Spinal cord (tissue), 10 donors: ENCODE measurements at places on chromosomes 16 and 17. TPM values are rescaled to one million over a fixed set of nuclear protein-coding genes. Genes with fewer than 3 reads are reported as not detected.

AANAT gene
- total RNA-seq, result 0.20 TPM

AIPL1 gene
- not detected for total RNA-seq

EIF3CL gene
- total RNA-seq, result 72.7 TPM

SLC4A1 gene
- total RNA-seq, result 34.6 TPM

ANKFN1 gene
- 9.6 TPM for total RNA-seq

SCARF1 gene
- total RNA-seq, result 4.2 TPM

SLC47A1 gene
- 47.3 TPM for total RNA-seq

FNDC8 gene
- not detected for total RNA-seq

GNAO1 gene
- total RNA-seq, result 34.4 TPM

TEX19 gene
- not detected for total RNA-seq

ABCC12 gene
- total RNA-seq, result 0.11 TPM

AHSP gene
- total RNA-seq, result 114 TPM

ALKBH5 gene
- 71.5 TPM for total RNA-seq

DNA sequence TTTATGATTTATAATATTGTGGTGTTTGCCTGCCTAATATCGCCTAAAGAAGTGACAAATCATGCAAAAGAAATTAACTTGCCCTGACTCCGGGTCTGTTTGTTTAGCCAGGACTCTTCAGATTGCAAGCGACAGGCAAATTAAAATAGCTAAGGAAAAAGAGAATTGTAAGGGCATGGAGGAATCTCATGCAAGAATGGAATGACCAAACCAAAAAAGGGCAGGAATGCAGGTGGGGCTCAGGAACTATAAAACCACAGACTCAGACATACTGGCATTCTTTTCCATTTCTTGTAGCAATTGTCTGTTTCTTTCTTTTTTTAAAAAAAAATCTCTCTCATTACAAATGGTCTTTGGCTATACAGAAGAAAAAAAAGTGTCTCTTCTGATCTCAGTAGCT lies 188.1 kb upstream of the XYLT1 start:
- no peak for DNase-seq

- DNase-seq, result no peak
These were observed 472 bp upstream of the NME2 start for GRCh38 chr17:51165680-51166197.

- DNase-seq, result no peak
These were observed 43.8 kb downstream of the PITPNM3 start for GRCh38 chr17:6512552-6512951.

DNA sequence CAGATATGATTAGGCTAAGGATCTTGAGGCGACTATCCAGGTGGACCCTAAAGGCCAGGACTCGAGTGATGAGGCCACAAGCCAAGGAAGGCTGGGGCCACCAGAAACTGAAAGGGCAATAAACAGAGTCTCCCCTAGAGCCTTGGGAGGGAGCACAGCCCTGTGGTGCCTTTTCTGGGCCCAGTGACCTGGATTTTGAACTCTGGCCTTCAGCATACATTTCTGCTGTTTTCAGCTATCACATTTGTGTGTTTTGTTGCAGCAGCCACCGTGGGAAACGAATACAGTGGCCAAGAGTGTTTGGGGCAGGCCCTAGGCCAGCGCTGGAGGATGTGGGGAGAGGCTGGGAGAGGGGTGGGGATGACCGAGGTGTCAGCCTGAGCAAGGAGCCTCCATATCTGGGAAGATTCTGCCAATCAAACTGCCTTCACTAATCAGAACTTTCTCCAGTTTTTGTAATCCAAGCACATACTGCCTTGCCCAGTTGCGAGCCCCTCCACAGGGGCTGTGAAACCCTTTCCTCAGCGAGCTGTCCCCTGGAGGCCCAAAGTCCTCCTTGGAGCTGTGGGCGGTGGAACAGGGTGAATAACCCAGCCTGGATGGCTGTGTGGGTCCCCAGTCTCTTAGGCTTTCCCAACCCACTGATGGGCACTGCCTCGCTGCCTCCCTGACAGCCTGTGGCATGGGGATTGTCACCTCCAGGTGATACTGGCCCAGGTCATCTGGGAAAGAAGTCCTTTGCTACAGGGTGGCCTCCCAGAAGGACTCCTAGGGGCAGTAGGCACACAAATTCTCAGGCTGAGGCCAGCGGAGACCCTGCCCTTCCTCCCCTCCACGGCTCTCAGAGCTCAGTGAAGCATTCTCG lies 16.8 kb downstream of the B9D1 start:
- no peak for DNase-seq

DNA sequence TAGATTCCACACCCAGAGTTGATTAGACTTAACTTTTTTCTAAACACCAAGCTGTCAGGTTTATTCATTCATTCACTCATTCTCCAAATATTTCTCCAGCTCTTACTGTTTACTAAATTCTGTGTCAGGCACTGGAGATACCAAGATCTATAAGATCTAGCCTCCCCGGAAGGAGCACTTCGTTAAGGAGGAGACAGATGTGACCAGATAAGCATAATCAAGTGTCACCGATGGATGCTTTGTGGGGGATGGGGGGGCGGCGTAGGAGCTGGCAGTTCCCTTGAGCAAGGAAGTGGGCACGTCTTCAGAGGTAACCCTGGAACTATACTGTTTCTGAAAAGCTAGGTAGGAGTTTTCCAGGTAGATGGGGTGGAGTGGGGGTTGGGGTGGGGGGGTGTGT lies 3.8 kb upstream of the RPL26 start:
- DNase-seq, result no peak

DNA sequence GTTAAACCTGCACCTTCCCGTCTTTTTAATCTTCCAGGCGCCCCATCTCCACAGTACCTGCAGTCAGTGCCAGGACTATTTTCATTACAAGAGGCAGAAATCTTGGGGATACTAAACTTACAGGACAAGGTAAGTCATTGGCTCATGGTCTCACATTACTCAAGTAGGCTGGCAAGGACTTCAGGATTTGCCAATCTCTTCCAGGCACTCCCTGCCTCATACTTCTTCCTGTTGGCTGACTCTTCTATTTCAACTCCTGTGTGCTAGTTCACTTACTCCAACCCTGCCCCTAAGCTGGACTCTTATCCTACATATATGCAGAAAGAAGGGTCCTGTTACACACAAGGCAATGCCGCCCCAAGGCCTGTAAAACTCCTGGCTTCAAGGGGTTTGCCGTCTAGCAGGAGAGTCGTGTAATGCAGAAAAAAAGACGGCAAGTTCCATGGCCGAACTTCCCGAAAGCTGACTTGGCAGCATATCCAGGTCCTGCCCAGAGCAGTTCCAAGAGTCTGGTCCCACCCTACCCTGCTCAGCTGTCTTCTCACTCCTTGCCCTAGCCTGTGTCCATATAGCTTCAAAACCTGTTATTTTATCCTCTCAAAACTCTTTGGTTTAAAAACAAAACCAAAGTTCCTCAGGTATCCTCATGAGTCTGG lies 14.8 kb downstream of the ERN1 start:
- DNase-seq, result no peak

- no peak for DNase-seq
These were observed 31.2 kb upstream of the TENT4B start for GRCh38 chr16:50121721-50122445.

- DNase-seq, result no peak
These were observed 235.2 kb upstream of the CDH5 start for GRCh38 chr16:66131156-66131807.

- no peak for DNase-seq
These were observed 18.1 kb downstream of the SPOP start for GRCh38 chr17:49659661-49660382.

GRCh38 chr17:8372422-8372821 lies 4.1 kb downstream of the KRABD2 start:
- DNase-seq, result no peak

GRCh38 chr17:63622574-63623390 lies 565 bp downstream of the MAP3K3 start:
- no peak for DNase-seq

GRCh38 chr16:83878838-83879237 lies 20.1 kb upstream of the MLYCD start:
- DNase-seq, result peak; percentile 80

- DNase-seq, result no peak
These were observed 168.8 kb downstream of the AATF start for GRCh38 chr17:37117373-37118142.

GRCh38 chr17:21354796-21355385 lies 21.3 kb upstream of the KCNJ12 start:
- no peak for DNase-seq

GRCh38 chr16:69112285-69113129 lies 7.1 kb downstream of the HAS3 start:
- DNase-seq, result no peak
